NCI-H446 (cell line): ENCODE measurements at places on chromosomes 7 and 10.

GRCh38 chr7:150371131-150371995, 2.7 kb downstream of the REPIN1 start:
- DNase-seq: no peak

DNA sequence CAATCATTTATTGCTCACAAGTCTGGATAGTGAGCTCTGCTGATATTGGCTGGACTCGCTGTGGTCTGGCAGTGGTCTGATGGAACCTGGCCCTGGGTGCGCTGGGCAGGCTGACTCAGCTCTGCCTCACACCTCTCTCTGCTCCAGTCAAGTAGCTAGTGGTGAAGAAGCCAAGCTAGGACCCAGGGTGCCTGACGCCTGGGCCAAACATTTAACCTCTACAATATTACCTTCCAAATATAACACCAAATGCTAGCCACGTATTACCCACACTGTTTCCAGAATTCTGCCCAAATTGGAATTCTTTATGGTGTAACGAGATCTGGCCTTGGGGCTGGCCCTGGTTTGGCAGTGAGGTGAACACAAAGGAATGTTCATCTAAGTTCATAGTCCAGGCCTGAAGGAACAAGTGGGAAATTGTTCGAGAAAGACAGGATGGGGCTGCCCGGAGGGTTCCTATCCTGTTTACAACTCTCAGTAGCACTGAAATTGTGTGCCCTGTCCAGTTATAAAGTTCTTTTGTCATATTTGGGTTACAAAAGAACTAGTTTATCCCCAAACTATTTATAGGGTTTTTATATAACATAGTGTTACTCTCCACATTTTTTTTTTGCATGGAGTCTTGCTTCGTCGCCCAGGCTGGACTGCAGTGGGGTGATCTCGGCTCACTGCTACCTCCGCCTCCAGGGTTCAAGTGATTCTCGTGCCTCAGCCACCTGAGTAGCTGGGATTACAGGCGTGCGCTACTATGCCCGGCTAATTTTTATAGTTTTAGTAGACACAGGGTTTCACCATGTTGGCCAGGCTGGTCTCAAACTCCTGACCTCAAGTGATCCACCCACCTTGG, 16.3 kb downstream of the OR2AE1 start:
- DNase-seq: no peak

DNA sequence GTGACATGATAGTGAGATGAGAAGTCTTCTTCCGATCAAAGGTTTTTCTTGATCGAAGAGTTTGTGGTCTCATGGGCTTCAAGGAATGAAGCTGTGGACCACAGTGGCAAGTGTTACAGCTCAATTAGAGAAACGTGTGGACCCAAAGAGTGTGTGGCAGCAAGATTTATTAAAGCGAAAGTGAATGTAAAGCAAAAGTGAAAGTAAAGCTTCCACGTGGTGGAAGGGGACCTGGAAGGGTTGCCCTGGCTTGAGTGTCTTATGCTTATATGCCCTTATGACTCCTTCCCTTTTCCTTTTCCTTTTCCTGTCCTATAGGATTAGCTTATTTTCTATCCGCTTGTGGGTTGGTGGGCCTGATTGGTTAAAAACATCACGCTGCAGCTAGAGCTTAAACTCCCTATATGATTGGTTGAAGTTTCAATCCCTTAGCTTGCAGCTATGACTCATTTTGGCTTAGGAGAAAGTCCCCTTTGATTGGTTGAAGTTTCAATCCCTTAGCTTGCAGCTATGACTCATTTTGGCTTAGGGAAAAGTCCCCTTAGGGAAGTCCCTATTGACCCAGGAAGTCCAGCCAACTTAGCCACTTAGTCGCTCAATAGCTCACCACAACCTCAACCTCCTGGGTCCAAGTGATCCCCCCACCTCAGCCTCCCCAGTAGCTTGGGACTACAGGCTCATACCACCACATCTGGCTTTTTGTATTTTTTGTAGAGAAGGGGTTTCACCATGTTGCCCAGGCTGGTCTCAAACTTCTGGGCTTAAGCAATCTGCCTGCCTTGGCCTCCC, 34.7 kb downstream of the MRPS24 start:
- DNase-seq: no peak

DNA sequence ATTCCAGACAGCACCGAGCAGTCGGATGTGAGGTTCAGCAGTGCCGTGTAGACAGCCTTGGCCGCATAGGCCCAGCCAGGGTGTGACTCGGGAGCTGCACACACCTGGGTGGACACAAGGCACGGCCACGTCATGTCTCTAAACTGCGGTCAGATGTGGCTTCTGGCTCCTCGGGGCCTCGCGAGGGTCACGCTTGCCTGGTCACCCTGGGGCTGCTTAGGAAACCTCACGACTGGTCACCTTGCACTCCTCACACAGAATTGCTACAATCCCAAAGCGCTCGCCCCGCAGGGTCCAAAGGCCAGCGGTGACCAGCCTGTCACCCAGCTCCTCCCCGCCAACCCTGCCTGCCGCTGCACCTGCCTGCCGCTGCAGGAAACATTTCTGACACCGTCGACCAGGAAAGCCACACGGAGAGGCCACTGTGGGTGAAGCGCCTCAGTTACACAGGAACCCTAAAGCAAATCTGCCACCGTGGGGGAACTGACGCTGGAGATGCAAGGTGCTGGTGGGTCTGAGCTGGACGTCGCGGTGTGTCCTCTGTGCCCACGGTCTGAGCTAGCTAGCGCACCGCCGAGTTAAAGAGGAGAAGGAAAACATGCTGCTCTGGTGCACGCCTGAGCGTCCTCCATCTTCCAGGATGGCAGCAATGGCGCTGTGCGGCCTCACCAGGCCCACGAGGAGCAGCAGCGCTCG, 5.0 kb downstream of the GPER1 start:
- no peak for DNase-seq

- DNase-seq: no peak
These were observed 39.6 kb upstream of the EN2 start for GRCh38 chr7:155418304-155418703.
